ENCODE measurements at places on chromosomes 1 and 21.
A peak's percentile ranks its signal among the peaks of the same experiment; 100 is the strongest.

GRCh38 chr1:219782311-219782710 is 146.0 kb downstream of the SLC30A10 start:
- no peak for DNase-seq

DNA sequence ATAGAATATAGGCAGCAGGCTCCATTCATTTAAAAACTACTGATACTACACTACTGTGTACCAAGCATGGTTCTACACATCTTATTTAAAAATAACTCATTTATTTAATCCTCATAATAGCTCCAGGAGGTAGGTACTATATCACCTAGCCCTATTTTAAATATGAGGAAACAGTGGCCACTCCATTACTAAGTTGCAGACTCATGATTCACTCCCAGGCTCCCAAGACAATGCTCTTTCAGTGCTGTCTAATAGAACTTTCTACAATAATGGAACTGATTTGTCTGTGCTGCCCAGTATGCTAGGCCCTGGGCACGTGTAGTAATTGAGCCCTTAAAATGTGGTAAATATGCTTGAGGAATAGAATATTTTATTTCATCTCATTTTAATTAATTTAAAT is 357.1 kb downstream of the LTN1 start:
- no peak for DNase-seq

DNA sequence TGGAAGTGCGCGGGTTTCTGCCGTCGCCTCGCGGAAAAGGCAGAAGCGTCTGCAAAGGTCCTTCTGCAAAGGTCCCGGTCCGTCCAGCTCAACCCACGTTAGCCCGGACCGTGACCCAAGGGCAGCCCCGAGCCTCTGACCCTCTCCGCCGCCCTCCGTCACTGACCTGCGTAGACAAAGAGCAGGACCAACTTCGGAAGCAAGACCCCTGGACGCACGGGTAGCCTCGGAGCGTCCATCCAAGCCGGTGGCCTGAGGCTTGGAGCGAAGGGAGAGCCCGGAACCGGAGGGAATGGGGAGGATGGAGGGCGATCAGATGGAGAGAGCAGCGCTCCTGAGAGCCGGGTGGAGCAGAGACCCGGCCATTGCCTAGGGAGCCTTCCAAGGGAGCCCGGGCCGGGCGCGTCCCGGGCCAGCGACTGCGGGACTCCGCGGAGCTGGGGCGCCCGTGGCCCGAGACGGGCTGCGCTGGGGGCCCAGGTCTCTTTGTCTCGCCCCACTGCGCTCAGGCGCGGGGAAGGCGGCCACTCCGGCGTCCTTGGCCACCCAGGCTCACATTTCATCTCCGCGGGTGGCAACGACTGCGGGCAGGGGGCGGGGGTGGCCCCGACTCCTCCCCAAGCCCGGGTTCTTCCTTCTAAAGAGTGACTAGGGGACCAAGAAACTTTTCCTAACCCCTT is at the start of gene CYYR1:
Gene CYYR1 (minus strand): TSS at position 585 of the 680 bp plus-strand sequence. CDS start 346 bp downstream, at position 239.
- no peak for DNase-seq

GRCh38 chr1:34165422-34165921 is 442 bp upstream of the CSMD2 start:
- no peak for DNase-seq

GRCh38 chr1:202160377-202160940 is at the start of gene PTPN7:
TSS of gene PTPN7 (minus strand) at chr1:202160602. CDS start at chr1:202159402, 1,200 bp downstream.
- peak; percentile 80 for DNase-seq
